CD4-positive, CD25-positive, alpha-beta regulatory T cell (primary cell): ENCODE measurements at places on chromosomes 7 and 10. TPM values are rescaled to one million over a fixed set of nuclear protein-coding genes. Genes with fewer than 3 reads are reported as not detected.

Gene CALCR
- total RNA-seq, result not detected

DNA sequence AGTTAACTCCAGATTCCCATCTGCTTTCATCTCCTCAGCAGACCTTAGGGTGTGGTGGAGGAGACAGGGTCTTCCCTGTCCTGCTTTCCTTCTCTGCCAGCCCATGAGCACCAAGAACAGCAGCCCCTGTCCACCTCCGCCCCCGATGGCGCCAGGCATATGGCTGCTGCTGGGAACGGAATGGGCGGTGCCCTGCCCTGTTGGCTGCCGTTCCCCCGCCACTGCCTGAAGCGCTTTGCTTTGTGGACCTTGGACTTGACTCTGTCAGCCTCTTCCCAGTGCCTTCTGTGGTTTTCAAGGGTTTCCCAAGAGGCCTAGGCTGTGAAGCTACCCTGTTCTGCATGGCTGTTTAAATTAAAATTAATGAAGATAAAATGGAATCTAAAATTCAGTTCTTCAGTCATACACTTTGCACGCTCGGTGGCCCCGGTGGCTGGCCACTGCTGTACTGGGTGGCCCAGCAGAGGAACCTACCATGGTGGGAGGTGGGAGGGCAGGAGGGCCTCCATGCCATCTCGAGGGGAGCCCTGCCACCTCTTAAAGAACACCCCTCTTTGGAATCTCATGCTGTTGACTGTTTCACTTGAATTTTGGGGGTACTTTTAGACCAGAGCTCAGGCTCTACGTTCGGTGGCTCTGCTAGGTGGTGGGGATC, 78.7 kb downstream of the NKX6-2 start:
- DNase-seq, result no peak

Gene DLX5
- not detected for total RNA-seq

- peak; percentile 20 for DNase-seq
Observed at GRCh38 chr7:90708841-90709317, 112.8 kb downstream of the CDK14 start.

- DNase-seq, result no peak
Observed at GRCh38 chr7:135375908-135376699, 133.8 kb downstream of the CNOT4 start.

Gene C10orf95
- total RNA-seq, result 0.35 TPM

DNA sequence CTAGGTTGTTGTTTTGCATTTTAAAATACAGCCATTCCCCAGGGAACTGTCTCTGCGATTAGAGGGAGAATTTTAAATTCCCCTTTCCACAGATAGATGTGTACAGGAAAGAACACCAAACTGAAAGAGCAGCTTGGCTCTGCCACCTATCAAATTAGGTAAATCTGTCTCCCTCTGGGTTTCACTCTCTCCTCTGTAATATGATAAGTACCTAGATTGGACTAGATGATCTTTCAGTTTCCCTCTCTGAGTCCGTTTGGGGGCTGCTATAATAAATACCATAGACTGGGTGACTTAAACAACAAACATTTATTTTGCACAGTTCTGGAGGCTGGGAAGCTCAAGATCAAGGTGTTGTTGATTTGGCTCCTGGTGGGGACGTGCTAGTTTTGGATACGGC, 186.0 kb downstream of the KIF20B start:
- no peak for DNase-seq

- DNase-seq, result no peak
Observed at GRCh38 chr10:26624006-26624405, 73.5 kb upstream of the PDSS1 start.

Gene TMEM213
- total RNA-seq, result not detected

DNA sequence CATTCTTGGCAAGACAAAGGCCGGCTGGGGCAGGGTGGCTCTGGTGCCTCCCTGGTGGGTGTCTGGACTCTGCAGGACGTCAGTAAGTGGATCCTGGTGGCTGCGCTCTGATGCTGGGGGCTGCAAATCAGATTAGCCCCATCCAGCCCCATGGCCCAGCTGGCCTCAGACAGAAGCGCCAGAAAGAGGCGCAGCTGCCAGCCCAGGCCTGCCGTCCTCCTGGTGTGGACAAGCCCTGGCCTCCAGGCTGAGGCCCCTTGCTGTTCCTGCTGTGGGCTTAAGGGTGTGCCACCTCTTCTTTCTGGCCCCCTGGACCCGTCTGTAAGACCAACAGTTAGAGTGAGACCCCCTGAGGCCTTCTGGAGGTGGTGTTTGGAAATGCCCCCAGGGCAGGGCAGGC, 5.9 kb upstream of the LFNG start:
- no peak for DNase-seq

Gene CNPY4
- 20.7 TPM for total RNA-seq

DNA sequence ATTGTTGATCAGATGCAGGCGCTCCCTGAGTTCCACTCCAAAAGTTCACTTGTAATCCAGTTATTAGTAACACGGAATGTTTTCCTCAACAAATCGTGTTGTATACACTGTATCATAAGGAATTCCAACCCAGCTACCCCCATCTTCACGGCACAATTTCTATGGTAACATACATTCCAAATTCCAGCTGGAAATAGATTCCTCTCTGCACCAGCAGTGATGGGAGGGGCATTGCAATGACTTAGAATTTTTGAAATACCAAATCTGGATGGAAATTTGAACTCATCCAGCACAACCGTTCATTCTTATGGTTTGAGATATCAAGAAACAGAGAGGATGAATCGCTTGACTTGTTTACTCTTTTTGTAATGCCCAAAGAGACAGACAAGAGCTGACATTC, 38.9 kb upstream of the RHEB start:
- DNase-seq, result no peak
